Activated T-cell treated with anti-CD3 and anti-CD28 coated beads for 24 hours (primary cell): ENCODE measurements at places on chromosomes 13 and 19.

GRCh38 chr19:18440936-18441803 is 3.2 kb upstream of the ISYNA1 start:
- DNase-seq, result no peak

DNA sequence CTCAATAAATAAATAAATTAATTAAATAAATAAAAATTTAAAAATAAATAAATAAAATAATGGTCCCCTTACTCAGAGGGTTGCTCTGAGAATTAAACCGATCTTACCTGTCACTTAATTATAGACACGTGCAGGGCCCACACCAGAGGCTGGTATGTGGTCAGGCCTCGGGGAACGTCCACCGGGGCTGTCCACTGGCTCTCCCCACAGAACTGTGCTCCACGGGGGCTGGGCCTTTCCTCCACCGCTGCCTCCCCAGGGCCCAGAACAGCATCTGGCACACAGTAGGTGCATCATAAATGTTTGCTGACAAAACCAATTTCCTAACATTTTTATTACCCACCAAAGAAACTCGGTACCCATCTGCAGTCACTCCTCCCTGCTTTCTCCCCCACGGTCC is 69.2 kb downstream of the CEBPG start:
- no peak for DNase-seq

DNA sequence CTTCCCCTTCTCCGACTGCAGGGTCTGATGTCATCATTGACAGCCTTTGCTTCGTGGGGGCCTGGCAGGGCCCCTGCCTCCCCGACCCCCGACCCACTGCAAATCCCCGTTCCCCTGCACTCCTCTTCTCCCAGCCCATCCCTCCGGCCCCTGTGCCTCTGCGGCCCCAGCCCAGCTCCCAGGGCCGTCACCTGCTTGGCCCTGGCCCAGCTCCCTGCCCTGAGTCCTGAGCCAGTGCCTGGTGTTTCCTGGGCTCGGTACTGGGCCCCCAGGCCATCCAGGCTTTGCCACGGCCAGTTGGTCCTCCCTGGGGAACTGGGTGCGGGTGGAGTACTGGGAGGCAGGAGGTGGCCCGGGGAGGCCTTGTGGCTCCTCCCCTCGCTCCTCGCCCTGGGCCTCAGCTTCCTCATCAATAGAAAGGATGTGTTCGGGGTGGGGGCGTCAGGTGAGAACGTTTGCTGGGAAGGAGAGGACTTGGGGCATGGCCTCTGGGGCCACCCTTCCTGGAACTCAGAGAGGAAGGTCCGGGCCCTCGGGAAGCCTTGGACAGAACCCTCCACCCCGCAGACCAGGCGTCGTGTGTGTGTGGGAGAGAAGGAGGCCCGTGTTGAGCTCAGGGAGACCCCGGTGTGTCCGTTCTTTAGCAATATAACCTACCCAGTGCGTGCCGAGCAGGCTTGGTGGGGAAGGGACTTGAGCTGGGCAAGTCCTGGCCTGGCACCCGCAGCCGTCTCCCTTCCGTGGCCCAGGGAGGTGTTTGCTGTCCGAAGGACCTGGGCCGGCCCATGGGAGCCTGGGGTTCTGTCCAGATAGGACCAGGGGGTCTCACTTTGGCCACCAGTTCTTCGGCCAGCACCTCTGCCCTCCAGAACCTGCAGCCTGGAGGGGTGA is 15.9 kb upstream of the CELF5 start:
- DNase-seq, result no peak

DNA sequence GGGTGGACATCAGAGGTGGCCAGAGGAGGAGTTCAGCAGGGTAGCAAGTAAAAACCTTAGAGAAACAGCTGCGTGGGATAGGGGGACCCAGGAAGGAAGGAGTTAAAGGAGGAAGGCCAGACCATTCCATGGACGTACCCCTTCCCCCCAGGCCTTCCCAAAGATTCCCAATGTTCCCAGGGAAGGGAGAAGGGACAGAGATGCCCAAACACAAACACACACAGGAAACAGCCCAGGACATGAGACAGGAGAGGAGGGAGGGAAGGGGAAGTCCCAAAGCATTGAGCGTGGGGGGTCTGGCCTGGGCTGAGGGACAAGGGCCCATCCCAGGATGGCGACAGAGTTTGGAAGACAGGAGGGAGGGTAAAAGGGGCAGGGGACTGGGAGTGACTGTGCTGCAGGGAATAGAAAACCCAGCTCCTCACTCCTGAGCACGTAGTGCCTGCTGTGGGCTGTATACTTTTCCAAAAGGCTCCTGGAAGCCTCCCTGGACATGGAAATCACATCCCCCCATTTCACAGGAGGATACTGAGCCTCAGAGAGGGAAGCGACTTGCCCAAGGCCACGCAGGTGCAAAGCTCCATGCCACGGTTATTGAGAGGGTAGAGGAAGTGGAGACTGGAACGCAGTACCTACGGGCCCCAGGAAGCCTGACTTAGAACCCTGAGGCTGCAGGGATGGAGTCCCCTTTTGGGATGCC is 1.1 kb downstream of the SYDE1 start:
- DNase-seq, result no peak

DNA sequence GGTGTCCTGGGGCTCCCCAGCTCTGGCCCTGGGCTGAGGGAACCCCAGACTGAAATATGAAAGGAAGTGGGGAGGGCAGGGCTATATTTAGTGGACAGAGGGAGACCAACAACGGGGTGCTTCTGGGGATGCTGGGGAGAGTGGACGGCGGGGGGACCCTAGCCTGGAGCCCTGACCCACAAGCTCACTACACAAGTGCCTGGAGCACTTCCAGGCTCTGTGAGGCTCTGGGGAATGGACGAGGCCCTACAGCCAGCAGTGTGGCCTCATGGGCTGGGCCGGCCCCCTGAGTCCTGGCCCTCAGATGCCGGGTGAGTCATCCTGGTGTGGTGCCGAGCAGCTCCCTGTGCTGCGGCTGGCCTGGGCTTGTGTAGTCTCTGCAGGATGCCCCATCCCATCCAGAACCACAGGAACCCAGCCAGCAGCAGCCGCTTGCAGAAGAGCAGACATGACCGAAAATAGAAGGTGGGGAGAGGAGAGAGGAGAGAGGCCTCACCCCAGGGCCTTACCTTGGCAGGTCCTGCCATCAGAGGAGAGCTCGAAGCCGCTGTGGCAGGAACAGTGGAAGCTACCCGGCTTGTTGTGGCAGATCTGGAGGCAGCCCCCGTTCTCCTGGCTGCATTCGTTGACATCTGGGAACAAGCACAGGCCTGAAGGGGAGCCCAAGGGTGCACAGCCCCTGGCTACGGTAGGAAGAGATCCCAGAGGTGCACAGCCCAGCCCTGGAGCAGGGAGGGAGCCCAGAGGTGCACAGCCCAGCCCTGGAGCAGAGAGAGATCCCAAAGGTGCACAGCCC is 26.1 kb downstream of the GAS6 start:
- no peak for DNase-seq

DNA sequence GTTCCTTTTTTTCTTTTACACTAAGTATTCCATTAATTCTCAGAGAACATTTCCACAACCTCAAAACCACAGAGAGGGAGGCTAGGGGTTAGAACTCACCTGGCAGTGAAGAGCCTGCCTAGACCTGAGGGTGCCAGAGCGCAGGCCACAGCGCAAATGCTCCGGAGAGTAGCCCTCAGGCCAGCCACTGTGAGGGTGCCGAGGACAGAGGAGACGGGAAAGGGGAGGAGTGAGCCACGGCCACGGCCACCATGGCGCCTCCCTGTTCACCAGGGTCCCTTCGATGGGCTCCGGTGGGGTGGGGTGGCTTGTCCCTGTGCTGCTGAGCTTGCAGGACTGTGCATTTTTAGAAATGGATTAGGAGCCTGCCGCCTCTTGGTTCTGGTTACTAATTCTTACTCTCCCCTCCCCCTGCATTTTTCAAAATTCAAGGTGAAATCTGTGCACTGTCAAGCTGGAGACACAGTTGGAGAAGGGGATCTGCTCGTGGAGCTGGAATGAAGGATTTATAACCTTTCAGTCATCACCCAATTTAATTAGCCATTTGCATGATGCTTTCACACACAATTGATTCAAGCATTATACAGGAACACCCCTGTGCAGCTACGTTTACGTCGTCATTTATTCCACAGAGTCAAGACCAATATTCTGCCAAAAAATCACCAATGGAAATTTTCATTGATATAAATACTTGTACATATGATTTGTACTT is 58.8 kb downstream of the GGACT start:
- DNase-seq, result no peak

- no peak for DNase-seq
Measured at GRCh38 chr13:109790086-109790485, 3.7 kb upstream of the IRS2 start.

- DNase-seq, result no peak
Measured at GRCh38 chr19:54201172-54201701, 579 bp downstream of the RPS9 start.

GRCh38 chr13:79413521-79413920 is 7.5 kb upstream of the RBM26 start:
- no peak for DNase-seq

DNA sequence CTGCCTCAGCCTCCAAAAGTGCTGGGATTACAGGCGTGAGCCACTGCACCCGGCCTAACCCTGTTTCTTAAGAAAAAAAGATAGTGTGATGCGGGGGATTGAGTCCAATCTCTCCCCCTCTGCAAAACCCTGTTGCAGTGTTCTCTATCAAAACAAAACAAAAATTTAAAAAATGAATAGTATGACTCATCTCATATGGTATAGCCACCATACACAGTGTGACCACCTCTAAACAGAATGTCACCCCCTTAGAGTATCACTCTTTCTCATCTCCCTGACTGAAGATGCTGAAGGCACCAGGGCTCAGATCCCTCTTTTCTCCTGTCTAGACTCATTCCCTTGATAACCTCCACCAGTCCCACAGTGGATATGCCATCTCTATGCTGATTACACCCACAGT is 6.8 kb upstream of the ERF start:
- DNase-seq, result no peak

GRCh38 chr13:100600915-100601314 is 12.3 kb upstream of the GGACT start:
- no peak for DNase-seq

GRCh38 chr13:102589301-102589822 is 7.4 kb upstream of the TPP2 start:
- DNase-seq, result no peak

- DNase-seq, result no peak
Measured at GRCh38 chr19:50814883-50815282, 8.7 kb downstream of the KLK1 start.

GRCh38 chr13:25147638-25148401 is 24.3 kb downstream of the AMER2 start:
- DNase-seq, result no peak

GRCh38 chr19:4472174-4472974 is at the start of gene HDGFL2:
HDGFL2 (plus strand) TSS chr19:4472297; CDS start chr19:4472351, 54 bp downstream.
- DNase-seq, result no peak

- DNase-seq, result no peak
Measured at GRCh38 chr13:110233181-110233950, 73.6 kb downstream of the COL4A1 start.

DNA sequence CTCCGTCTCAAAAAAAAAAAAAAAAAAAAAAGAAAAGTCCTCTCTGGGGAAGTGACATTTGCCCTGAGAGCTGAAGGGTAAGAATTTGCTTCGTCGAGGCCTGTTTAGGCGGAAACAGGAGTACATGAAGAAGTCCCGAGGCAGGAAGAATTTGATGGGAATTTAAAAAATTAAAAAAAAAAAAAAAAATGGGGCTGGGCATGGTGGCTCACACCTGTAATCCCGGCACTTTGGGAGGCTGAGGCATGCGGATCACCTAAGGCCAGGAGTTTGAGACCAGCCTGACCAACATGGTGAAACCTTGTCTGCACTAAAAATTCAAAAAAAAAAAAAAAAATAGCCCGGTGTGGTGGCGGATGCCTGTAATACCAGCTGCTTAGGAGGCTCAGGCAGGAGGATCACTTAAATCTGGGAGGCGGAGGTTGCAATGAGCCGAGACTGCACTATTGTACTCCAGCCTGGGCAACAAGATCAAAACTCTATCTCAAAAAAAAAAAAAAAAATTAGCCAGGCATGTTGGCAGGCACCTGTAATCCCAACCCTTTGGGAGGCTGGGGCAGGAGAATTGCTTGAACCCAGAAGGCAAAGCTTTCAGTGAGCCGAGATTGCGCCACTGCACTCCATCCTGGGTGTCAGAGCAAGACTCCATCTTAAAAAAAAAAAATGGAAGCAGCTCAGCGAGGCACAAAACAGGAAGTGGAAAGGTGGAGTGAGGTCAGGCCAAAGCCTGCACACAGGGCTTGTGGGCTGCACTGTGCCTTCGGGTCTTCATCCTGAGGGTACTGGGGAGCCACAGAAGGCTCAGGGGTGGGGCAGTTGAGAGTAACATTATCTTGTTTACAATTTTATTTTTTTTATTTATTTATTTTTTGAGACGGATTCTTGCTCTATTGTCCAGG is 4.9 kb downstream of the BAX start:
- no peak for DNase-seq

- no peak for DNase-seq
Measured at GRCh38 chr19:56162258-56162657, 13.6 kb upstream of the GALP start.

- DNase-seq, result no peak
Measured at GRCh38 chr19:5645409-5645808, 22.5 kb downstream of the SAFB start.
